ENCODE measurements at places on chromosomes 4 and X. TPM values are rescaled to one million over a fixed set of nuclear protein-coding genes. Genes with fewer than 3 reads are reported as not detected.

GRCh38 chr4:972651-973424 lies 531 bp downstream of the DGKQ start:
- peaks cover 7% of the 10 kb centered on the region for H3K4me1 ChIP-seq
- H3K36me3 ChIP-seq: no peaks in the 10 kb centered on the region
- no peak overlapping the region for H3K27ac ChIP-seq
- H3K4me3 ChIP-seq: peak overlapping the region; percentile 67
- no peak for DNase-seq
- H3K27me3 ChIP-seq: no peaks in the 10 kb centered on the region

GRCh38 chr4:141898346-141898745 lies 262.0 kb downstream of the IL15 start:
- no peak overlapping the region for H3K27ac ChIP-seq
- no peak overlapping the region for H3K4me3 ChIP-seq
- no peaks in the 10 kb centered on the region for H3K36me3 ChIP-seq
- no peak for DNase-seq
- peaks cover 9% of the 10 kb centered on the region for H3K4me1 ChIP-seq

DNA sequence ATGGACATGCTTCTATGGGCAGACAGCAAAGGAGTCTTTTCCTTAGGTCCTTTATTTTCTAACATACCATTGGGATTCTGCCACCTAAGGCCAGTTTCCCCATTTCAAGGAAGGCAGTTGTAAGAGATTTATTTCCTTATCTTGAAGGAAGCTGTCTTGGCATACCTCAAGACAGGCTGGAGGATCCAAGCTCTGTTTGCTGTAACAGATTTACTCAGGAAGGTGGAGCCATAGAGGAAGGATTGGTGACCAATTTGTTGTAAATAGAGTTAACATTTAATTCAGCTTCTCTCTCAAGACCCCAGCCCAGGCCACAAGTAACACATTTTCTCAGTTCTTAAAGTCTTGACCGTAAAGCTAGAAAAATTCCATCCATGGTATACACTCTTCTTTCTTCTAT lies 131.6 kb upstream of the TENM3 start:
- no peak overlapping the region for H3K27ac ChIP-seq
- DNase-seq: no peak
- H3K4me3 ChIP-seq: no peak overlapping the region
- H3K4me1 ChIP-seq: no peaks in the 10 kb centered on the region
- peaks cover 2% of the 10 kb centered on the region for H3K36me3 ChIP-seq

DNA sequence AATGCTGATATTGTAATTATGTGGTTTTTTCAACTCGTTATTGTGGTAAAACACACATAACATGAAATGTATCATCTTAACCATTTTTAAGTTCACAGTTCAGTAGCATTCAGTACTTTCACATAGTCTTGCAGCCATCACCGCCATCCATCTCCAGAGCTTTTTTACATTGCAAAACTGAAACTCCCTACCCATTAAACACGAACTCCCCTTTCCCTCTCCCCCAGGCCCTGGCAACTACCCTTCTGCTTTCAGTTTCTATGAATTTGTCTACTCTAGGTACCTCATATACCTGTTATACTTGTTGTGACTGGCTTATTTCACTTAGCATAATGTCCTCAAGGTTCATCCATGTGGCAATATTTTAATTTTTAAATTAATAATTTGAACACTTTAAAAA lies 380.6 kb downstream of the MAPK10 start:
- H3K4me3 ChIP-seq: no peak overlapping the region
- H3K36me3 ChIP-seq: peaks cover 44% of the 10 kb centered on the region
- H3K27ac ChIP-seq: no peak overlapping the region
- H3K4me1 ChIP-seq: no peaks in the 10 kb centered on the region
- H3K27me3 ChIP-seq: no peaks in the 10 kb centered on the region

DNA sequence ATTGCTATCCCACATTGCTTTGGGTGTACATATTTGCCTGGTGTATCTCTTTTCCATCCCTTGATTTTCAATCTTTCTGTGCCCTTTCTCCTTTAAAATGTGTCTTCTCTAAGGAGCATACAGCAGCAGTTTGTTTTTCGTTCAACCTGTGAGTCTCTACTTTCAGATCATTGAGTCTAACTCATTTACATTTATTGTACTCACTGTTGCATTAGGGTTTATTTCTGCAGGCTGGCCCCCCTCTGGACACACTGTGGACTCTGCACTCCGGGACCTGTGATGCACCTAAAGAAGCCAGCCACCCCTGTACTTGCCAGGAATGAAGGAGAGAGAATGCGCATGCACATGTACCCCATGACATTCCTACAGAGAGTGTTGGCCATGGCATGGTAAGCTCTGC lies 93.0 kb downstream of the FAM53A start:
- peaks cover 23% of the 10 kb centered on the region for H3K27me3 ChIP-seq
- no peak overlapping the region for H3K4me3 ChIP-seq
- H3K36me3 ChIP-seq: no peaks in the 10 kb centered on the region

DNA sequence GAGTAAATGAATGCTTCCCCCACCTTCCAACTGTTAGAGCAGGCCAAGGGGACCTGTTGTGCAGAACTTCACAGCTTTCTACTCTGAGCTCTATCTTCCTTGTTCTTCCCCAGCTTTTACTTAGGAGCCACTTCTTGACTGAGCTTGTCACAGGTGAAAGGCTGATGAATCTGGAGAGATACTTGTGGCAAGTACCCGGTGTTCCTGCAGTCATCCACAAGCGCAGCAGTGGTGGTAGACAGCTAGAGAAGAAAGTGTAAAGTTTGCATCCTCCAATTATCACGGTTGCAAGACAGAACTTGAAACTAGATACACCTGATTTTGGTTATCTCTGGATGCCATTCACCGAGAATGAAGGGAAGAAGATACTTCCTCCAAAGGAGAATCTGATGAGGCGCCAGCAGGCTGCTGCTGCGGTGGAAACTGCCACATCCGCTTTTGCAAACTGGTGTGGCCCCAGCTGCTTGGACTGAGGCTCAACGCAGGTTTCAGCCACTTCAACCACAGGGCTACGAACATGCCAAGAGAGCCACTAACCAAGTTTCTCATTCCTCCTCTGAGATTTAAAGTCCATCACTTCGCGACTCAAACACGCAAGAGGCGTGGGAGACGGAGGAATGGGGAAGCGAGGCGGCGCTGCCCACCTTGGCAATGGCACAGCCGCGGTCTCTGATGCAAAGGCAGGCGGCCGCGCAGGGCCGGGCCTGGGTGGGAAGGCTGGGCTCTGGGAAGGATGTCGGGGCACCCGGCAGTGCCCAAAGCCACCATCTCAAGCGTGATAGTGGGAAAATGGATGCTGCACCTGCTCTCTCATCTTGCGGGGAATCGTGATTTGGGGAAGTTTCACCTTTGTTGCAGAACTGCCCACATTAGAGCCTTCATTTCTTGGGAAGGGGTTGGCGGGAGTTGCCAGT lies 1.3 kb upstream of the FHIP1A start:
- H3K27ac ChIP-seq: peak overlapping the region; percentile 73
- no peaks in the 10 kb centered on the region for H3K36me3 ChIP-seq
- DNase-seq: no peak
- peaks cover 5% of the 10 kb centered on the region for H3K27me3 ChIP-seq

DNA sequence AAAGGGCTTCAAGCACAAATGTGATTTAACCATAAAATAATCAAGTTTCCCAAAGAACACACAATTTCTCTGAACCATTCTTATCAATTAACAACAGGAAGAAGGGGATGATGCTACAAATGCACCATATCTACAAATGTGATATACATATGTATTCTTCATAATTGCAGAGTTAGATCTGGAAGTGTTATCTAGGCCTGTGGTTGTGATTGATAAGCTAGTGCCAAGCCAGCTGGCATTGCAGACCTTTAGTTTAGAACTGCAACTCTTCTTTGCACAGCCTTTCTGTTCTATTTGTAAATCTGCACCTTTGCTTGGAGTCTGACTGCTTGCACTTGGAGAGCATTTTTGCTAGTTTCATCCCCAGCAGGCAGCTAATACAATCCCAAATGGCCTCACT lies 145.5 kb upstream of the NPY2R start:
- H3K27me3 ChIP-seq: no peaks in the 10 kb centered on the region
- H3K27ac ChIP-seq: no peak overlapping the region
- no peaks in the 10 kb centered on the region for H3K36me3 ChIP-seq
- no peak for DNase-seq
- no peaks in the 10 kb centered on the region for H3K4me1 ChIP-seq
- no peak overlapping the region for H3K4me3 ChIP-seq

DNA sequence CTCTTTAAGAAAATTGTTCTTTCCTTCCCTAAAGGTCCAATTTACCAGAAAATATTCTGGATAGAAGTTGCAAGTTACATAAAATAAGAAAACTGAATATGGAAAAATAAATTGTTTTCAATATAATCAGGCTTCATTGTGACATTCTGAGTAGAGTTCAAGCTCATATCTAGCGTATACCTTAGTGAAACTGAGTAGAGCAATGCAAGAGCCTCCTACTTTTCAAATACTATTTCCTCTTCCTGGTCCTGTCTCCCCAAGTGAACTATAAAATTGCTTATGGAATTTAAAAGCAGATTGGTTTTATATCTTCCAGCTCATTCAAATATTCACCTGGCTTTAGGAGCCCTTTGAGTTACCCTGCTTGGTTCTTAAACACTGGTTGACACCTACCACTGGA lies 189.3 kb upstream of the GALNT7 start:
- no peak for DNase-seq
- H3K4me3 ChIP-seq: no peak overlapping the region
- no peak overlapping the region for H3K27ac ChIP-seq
- H3K36me3 ChIP-seq: no peaks in the 10 kb centered on the region
- H3K27me3 ChIP-seq: peaks cover 12% of the 10 kb centered on the region
- peaks cover 10% of the 10 kb centered on the region for H3K4me1 ChIP-seq

- no peak for DNase-seq
- H3K27ac ChIP-seq: no peak overlapping the region
- H3K4me3 ChIP-seq: no peak overlapping the region
- no peaks in the 10 kb centered on the region for H3K36me3 ChIP-seq
- peaks cover 11% of the 10 kb centered on the region for H3K27me3 ChIP-seq
- peaks cover 2% of the 10 kb centered on the region for H3K4me1 ChIP-seq
Observed at GRCh38 chrX:43974741-43975465, 1.7 kb upstream of the NDP start.

- no peaks in the 10 kb centered on the region for H3K36me3 ChIP-seq
- no peak for DNase-seq
- H3K27ac ChIP-seq: no peak overlapping the region
Observed at GRCh38 chr4:54643958-54644751, 13.6 kb upstream of the KIT start.

DNA sequence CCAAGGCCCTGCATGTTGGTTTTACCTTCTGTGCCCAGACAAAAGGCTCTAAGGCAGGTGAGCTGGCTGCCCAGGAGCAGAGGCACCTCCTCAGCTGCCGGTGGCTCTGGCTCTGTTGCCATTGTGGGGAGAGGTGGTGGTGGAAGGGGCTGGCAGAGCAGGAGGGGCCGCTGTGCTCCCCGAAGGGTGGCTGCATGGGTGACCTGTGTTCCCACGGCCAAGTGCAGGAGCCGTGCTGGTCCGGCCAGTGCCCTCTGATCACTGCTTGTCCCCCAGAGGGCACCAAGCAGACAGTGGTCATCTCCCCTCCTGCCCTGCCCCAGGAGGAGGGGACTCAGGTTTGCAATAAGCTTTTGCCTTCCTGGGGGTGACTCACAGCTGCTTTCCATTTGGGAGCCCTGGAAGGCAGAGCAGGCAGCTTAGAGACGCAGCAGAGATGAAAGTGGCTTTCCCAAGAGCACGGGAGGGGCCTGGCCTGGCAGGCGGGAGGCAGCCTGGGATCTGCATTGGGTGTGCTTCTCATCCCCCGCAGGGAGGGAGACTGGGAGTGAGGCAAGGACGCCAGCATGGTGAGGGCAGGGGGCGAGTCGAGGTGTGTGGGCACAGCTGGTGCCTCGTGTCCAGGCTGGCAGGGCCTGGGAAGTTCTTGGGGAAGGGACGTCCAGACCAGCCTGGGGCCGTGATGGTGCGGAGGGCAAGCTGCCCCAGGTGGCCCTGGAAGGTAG lies 28.7 kb downstream of the DOK7 start:
- H3K27ac ChIP-seq: no peak overlapping the region
- no peak for DNase-seq
- peaks cover 19% of the 10 kb centered on the region for H3K27me3 ChIP-seq

- no peak overlapping the region for H3K27ac ChIP-seq
- no peaks in the 10 kb centered on the region for H3K27me3 ChIP-seq
- H3K36me3 ChIP-seq: no peaks in the 10 kb centered on the region
Observed at GRCh38 chr4:15410750-15411149, 17.1 kb upstream of the C1QTNF7 start.

DNA sequence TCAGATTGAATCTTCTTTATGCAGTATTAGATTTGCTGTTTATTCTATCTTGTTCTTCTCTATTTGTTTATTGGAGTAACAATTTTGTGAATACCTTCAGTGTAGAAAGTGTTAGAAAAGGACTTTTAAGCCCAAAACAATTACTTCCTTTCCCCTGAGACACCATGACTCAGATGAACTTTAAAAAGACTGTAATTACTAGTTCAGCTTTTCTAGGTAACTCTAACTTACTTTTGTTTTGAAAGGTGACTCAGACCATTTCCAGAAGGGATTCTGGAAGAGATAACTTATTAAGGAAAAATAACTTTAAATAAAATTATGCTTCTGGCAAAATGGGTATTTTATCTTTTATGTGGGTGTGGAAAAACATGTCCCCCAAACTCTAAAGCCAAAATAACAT lies 561.5 kb upstream of the PCDH10 start:
- no peak overlapping the region for H3K27ac ChIP-seq
- DNase-seq: no peak
- H3K36me3 ChIP-seq: no peaks in the 10 kb centered on the region
- no peaks in the 10 kb centered on the region for H3K27me3 ChIP-seq

DNA sequence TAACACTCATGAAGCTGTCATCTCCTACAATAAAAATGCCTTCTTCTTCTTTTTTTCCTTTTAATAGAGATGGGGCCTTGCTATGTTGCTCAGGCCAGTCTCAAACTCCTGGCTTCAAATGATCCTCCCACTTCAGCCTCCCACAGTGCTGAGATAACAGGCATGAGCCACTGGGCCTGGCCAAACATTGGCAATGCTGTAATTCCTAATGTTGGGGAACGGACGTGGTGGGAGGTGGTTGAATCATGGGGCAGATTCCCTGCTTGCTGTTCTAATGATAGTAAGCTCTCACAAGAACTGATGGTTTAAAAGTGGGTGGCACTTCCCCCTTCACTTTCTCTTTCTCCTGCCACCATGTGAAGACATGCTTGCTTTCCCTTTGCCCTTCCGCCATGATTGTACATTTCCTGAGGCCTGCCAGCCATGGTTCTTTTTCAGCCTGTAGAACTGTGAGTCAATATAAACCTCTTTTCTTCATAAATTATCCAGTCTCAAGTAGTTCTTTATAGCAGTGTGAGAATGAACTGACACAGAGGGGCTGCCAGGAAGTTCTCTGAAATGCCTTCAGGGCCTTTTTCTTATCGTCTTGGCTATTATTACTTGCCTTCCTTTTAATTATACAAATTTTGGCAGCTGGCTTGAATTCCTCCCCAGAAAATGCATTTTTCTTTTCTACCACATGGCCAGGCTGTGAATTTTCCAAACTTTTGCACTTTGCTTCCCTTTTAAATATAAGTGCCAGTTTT lies 93.0 kb downstream of the CENPC start:
- H3K27me3 ChIP-seq: no peaks in the 10 kb centered on the region
- no peak overlapping the region for H3K27ac ChIP-seq
- no peak overlapping the region for H3K4me3 ChIP-seq
- no peak for DNase-seq

The SSX2 gene
- total RNA-seq: not detected

The MAGEE1 gene
- 3.4 TPM for total RNA-seq

The PDCL2 gene
- not detected for total RNA-seq

The NPY1R gene
- 1.3 TPM for total RNA-seq

The PPID gene
- 19.0 TPM for total RNA-seq

The HSFX2 gene
- 0.64 TPM for total RNA-seq

The CT45A5 gene
- total RNA-seq: not detected

The BMPR1B gene
- total RNA-seq: 2.4 TPM

The RADX gene
- not detected for total RNA-seq

The MGST2 gene
- 29.9 TPM for total RNA-seq

Measured in osteocyte (in vitro differentiated cells).